ENCODE measurements at places on chromosomes 7 and 10.

GRCh38 chr10:11207560-11207844, 189.8 kb downstream of the CELF2 start:
- no peak for DNase-seq

DNA sequence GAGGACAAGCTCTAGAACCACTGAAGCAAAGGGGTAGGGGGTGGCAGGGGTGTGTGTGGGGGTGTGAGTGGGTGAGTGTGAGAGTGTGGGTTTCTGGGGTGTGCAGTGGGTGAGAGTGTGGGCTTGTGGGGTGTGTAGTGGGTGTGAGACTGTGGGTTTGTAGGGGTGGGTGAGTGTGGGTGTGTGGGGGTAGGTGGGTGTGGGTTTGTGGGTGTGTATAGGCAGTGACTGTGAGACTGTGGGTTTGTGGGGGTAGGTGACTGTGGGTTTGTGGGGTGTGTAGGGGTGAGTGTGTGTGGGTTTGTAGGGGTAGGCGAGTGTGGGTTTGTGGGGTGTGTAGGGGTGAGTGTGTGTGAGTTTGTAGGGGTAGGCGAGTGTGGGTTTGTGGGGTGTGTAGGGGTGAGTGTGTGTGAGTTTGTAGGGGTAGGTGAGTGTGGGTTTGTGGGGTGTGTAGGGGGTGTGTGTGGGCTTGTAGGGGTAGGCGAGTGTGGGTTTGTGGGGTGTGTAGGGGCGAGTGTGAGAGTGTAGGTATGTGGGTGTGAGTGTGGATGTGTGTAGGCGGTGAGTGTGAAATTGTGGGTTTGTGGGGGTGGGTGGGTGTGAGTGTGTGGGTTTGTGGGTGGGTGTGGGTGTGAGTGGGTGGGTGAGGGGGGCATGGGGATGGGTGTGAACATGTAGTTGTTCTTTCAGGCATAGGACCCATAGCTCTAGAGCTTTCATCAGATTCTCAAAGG, 8.8 kb downstream of the NOS3 start:
- no peak for DNase-seq

DNA sequence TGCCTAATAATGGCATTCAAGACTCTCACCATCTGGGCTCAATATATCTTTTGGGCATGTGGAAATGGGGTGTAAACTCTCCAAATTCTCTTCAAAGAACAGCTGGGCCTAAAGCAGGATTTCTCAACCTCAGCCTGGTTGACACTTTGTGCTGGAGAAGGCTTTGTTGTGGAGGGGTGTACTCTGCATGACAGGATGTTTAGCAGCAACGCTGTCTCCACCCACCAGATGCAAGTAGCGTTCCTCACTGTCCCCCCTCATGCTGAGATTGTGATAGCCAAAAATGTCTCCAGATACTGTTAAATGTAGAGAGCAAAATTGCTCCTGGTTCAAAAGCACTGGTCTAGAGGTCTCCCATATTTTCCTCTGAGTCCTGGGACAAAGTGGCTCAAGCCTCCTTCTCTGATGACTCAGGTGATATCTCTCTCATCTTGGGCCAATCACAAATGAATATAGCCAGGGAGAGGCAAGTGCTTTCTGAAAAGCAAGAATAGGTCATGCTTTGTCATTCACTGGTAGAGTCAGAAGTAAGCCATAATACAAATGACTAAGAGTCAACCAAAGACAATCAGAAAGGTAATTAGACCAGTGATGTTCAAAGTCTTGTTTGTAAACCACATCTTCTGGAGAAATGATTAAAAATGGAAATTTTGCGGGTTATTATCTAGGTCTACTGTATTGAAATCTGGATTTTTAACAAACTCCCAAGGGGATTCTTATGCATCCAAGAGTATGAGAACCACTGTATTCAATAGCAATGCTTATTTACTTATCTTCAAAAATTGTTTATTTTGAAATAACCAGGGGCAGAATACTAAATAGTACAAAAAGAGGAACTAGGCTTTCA, 330.8 kb downstream of the PTEN start:
- no peak for DNase-seq

DNA sequence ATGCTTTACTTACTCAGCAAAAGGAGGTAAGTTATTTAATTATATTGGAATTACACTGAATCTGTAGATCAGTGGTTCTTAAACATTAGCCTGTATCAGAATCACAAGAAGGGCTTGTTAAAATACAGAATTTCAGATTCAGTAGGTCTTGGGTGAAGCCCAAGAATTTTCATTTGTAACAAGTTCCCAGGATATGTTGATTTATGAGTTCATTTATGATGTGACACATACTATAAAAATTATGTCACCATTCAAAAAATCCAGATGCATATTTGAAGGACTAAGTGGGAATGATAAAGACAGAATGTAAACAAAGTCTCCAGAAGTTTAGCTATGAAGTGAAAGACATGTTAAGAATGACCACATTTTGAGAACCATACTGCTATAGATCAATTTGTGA, 52.3 kb downstream of the HECTD2 start:
- DNase-seq = no peak

GRCh38 chr10:29050081-29050480, 238.8 kb upstream of the LYZL1 start:
- no peak for DNase-seq

- no peak for DNase-seq
Observed at GRCh38 chr7:112383671-112384417, 66.4 kb upstream of the IFRD1 start.

DNA sequence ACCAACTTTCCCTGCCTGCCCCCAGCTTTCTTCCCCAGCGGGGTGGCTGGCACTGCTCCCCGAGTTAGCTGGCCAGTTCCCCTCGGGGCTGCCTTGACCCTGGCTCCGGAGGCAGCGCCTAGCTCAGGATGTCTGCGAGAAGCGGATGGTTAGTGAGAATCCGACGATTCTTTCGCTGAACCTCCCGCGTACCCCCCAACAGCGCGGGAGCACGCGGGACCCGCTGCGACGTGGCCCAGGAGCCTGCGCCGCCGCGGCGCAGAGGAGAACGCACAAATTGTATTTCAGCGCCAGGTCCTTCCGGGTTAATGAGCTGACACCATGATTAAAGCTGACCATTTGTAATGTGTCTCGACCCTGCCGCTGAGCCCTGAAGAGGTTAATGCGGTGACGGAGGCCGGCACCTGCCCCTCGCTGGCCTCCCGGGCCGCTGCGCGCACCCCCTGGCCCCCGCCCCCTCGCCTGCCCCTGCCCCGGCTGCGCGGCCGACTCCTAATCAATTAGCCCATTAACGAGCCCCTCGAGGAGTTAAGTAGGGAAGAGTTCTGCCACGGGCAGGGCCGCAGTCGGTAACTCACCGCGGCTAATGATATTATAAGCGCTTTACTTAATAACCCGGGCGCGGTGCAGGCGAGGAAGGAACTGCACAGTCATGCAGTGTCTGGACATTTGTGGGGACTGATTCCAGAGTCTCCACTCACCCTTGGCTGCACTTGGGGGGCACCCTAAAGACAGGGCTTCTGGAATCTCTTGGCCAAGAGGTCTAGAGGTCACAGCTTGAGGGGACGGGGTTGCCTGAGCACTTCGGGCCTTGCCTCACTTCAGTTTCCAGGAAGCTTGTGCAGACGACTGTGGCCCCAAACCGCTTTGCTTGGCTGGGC, 1.7 kb upstream of the HMX2 start:
- no peak for DNase-seq

DNA sequence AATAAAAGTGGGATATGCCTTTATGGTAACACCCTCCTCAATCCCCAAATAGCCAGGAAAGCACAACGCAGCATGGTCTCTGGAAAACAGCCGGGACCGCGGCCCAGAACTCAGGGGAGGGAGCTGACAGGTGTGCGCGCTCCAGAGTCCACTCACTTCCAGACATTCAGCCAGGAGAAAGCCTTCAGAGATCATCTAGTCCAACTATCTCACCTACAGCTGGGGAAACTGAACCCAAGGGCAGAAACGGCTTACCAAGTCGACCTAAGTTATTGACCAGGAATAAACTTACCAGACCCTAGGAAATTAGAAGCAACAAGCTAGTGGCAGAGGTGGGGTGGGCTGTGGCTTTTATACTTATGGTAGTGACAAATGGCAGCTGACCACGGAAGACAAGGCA, 16.4 kb downstream of the GSDME start:
- no peak for DNase-seq

GRCh38 chr10:121405549-121405948, 192.7 kb downstream of the FGFR2 start:
- DNase-seq = no peak

- no peak for DNase-seq
Observed at GRCh38 chr7:90629297-90629918, 33.3 kb downstream of the CDK14 start.

GRCh38 chr10:78298835-78299234, 265.2 kb downstream of the RPS24 start:
- DNase-seq = no peak

DNA sequence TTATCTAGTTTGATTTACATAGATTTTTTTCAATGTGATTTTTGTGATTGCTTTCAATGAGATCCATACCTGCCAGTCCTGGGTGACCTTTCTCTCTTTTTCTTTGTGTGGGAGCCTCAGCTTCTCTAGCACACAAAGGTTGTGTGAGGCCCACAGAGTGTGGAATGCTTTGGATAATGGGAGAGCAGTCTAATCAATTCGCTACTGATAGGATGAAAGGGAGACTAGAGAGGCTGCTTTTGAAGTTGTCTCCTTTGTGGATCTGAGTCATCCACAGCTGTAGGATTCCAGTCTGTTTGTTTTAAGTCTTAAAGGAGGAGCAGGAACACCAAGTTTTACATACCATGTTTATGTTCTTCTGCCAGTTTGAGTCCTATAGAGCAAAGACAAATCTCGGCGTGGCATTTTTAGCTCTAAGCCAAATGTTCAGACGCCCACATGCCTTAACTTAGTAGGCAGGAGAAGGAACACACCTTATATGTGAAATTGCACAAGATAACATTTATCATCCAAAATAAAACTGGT, 330.0 kb downstream of the ARL4A start:
- no peak for DNase-seq

GRCh38 chr7:46288861-46289260, 367.8 kb upstream of the IGFBP3 start:
- no peak for DNase-seq

DNA sequence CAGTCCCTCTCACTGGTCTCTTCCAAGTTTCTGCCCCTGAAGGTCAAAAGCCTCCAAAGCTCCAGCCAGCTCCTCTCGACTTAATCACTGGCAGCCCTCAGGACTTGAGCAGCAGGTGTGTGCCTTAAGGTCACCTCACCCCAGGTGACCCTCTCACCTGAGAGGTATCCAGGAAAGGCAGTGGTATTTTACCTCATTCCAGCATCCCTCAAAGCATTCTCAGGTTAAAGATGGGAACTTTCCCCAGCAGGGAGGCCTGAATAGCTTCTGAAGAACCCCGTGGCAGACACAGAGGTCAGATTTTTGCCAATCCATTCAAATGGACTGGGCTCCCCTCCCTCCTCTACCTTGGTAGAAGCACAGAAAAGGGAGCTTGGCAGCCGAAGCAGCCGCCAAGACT, 148.2 kb downstream of the GFRA1 start:
- no peak for DNase-seq

GRCh38 chr7:106871793-106872571, 6.9 kb downstream of the PIK3CG start:
- no peak for DNase-seq

DNA sequence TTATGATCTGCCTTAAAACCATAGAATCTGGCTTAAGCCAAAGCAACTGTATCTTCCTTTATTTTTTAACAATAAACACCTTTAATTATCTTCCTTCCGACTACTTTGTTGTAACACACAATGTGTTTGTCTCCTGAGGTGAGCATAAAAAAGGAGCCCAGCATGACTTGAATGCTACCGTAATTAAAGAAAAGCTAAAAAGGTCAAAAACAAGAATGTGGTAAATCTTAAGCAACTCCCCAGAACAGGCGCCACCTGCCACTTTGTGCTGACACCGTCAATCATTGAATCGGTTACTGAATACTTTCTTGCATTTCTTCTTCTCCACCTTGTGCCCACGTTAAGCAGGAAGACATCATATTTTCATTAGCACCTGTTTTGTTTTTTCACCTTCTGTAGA, 569.9 kb upstream of the C7orf33 start:
- no peak for DNase-seq

- DNase-seq = no peak
Observed at GRCh38 chr10:92244796-92245195, 46.1 kb downstream of the CPEB3 start.

GRCh38 chr7:111198255-111198654, 107.3 kb downstream of the LRRN3 start:
- DNase-seq = no peak

DNA sequence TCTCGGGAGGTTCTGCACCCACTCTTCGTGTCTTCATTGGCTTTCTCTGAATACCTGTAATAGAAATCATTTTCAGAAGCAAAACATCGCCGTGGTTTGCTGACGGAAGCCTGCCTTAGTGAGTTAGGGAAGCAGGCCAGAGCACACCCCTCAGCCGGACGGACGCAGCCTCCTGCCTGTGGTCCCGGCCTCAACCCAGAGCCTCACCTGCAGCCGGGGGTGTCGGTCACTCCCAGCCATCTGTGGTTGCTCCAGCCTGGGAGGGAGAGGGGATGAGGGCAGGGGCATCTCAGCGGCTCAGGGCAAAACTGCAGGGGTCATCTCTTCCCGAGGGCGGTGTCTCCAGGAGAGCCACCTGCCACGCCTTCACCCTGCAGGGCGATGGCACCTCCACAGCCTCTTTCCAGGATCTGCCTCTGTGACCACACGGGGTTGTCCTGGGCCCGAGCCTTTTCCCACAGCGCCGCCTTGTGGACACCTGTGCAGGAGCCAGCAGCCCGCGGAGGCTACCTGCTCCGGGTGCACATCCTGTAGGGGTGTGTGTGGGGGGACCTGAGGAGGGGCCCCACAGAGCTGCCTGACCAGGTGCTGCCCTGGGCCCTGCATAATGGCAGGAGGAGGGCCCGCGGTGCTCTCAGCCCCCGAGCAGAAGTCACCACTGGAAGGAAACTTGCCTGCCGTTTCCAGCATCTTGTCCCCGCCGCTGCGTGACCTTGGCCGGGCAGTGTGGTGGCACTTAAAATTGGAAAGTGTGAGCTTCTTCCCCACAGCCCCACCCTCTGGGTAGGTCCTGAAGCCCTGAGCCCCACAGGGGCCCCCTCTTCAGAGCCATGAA, 21.6 kb upstream of the AP5Z1 start:
- peak; percentile 67 for DNase-seq

DNA sequence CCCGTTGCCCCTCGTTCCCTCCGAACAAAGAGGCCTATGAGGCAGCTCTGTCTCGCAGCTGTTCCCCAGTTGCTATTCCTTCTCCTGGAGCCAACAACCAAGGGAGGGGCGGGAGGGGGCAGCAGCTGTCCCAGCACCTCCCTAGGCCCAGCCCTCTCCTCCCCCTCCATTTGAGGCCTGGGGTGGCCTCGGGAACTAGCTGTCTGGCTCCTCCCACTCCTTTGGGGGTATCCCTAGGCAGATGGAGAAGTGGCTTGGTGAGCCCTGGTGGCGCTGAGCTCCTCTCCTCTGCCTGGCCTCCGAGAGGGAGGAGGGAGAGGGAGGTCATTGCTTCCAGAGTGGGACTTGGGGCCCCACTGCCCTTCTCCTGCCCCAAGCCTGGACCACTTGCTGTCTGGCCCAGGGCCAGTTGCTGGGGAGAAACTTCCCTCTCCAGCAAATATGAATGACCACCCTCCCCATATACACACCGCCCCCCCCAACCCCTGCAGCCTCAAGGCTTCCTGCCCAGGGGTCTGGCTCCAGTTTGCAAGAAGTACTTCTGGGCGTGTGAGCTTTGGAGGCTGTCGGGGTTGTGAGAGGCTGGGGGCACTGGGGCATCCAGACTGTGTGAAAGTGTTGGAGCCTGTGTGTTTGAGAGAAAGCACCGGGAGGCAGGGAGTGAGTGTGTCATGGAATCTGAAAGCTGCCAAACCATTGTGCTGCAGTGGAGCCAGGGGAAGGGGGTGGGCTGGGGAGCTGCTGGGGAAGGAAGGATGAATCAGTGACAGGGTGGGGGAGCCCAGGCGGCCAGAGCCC, 3.1 kb downstream of the FLNC start:
- DNase-seq = no peak

Measured in activated T-helper 1 cell treated with anti-CD3 and anti-CD28 coated beads, Interleukin-2, amount 50 U/mL, for 16 hours (primary cell).